Tibial nerve (tissue), 4 donors: ENCODE measurements at places on chromosomes 16 and 17. TPM values are rescaled to one million over a fixed set of nuclear protein-coding genes. Genes with fewer than 3 reads are reported as not detected.

Gene SCGB1C2
- total RNA-seq, result not detected

Gene CRISPLD2
- total RNA-seq, result 195 TPM

Gene KIF19
- 116 TPM for total RNA-seq

Gene TAC4
- not detected for total RNA-seq

Gene C16orf96
- not detected for total RNA-seq

Gene CCR7
- not detected for total RNA-seq
